HCEC 1CT (cell line): ENCODE measurements at places on chromosomes 12 and 14.

DNA sequence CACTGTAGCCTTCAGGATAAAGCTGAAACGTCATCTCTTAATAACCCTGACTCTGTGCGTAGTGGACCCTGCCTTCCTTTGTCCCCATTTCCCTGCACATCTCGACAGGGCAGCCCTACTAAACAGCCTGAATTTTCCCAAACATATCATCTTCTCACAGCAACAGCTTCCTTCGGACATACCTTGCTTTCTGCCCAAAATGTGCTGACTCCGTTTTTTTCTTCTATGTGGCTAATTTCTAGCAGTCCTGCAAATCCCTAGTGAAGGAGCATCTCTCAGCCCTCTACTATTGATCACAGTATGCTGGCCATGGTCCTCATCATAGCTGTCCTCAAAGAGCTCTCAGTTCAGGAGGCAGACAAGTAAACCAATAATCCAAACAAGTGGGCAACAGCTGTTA is 53.1 kb upstream of the PCED1B start:
- DNase-seq, result no peak

DNA sequence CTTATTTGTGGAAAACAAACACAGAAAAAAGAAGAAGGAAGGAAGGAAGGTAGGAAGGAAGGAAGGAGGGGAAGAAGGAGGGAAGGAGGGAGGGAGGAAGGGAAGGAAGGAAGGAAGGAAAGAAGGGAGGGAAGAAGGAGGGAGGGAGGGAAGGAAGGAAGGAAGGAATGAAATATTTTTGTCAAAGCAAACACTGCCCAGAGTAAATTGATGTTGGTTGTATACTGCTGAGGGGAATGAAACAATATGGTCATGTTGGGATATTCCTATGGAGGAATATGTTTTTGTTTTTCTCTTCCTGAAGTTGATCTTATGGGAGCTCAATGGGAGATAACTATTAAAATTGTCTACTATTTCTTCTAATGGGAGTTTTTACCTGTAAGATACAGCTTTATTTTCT is 717.5 kb upstream of the LRFN5 start:
- no peak for DNase-seq

DNA sequence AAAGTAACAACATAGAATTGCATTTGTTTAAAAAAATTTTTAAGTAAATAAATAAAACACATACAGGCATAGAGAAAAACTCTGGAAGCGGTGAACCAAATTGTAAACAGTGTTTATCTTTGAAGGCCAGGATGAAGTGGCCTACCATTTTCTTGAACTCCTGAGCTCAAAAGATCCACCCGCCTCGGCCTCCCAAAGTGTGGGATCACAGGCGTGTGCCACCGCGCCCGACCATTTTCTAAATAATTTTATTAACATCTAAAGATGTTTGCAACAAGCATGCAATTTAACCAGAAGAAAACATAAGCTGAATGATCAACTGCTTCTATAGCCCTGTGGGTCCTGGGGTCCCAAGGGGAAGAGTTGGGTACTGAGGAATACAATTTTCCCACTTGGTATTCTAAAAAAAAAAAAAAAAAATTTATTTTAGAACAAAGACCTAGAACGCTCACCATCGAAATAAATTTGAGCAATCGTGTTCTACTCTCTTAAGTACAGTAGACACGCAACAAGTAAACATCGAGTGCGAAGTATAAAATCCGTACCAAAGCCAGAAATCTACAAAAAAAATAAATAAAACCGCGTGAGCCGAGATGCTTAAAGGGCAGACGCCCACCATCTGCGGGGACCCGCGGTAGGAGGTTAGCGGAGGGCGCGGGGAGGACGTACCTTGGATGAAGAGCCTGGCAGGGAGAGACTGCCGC is 484 bp downstream of the MIS18BP1 start:
- DNase-seq, result no peak

- DNase-seq, result no peak
Measured at GRCh38 chr12:130514149-130514551, 176.5 kb downstream of the PIWIL1 start.

GRCh38 chr12:98416845-98417244 is 98.5 kb upstream of the TMPO start:
- peak; percentile 43 for DNase-seq

- DNase-seq, result no peak
Measured at GRCh38 chr14:73743431-73743931, 29.3 kb upstream of the PNMA1 start.

DNA sequence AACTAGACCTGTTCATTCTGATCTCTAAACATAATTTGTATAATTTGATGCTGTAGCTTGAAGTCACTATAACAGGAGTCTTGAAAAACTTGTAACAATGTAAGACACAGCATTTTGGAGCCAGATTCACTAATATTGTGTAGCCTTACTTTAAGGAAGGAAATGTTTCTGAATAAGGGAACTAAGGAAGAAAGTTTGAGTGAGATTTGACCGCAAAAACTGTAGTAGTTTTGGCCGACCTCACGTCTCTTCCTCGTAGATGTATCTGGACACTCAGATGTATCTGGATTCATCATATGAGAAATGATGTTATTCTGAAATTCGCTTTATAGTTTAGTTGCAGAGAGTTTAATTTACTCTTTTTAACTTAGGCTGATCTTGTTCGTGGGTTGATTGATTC is 13.9 kb upstream of the DNAH10 start:
- no peak for DNase-seq
